ENCODE measurements at places on chromosomes 4 and X.

DNA sequence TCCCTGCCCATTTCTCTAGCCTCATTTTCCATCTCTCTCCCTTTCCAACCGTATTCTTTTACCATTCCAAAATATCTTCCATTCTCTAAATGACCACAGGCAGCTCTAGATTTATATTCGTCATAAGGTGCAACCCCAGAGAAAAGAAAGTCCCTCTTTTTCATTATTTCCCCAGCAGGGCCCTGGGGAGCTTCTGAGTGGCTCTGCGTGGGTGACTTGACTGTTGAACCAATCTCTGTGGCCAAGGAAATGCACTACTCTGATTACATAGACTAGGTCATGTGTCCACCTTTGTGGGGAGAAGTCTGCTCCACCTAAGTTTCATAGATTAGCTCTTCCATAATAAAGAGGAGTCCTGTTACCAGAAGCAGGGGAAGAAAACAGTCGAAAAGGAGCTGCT lies 51.4 kb downstream of the ATOH1 start:
- no peak for DNase-seq

- no peak for DNase-seq
These were observed 5.2 kb upstream of the CBR4 start for GRCh38 chr4:169015186-169015623.

- DNase-seq, result peak; percentile 57
These were observed 44.3 kb downstream of the IGFBP7 start for GRCh38 chr4:57065730-57066482.

DNA sequence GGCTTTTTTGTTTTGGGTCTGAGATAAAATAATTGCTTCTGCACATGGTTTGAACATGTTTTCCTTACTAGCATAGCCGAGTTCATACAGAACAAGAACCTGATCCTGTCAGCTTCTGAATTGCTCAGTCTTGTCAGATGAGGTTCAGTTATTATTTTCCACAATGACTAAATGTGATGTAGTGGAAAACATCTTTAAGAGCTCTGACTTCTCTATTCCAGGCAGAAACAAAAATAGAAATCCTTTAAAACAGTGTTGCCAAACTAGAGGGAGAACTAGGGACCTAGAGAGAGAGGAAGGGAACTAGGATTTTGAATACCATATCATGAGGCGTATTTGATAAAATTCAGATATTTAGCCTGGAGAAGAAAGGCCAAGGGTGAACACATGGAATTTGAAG lies 2.0 kb downstream of the ATP6AP2 start:
- peak; percentile 44 for DNase-seq

DNA sequence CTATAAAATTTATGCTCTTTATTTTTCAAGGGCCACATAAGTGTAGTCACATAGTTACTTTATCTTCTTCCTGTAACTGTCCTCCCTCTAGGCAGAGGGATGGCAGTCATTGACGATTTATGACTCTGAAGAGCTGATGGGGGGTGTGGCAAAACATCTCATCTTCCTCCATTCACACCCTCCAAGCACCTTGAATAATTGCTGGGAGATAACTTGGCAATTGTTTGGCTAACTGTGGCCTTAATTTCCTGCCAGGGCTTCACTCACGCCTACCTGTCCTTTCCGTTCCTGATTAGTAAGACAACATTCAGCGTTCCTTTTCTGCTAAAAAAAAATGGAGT lies 329.2 kb downstream of the ARHGAP10 start:
- DNase-seq, result no peak

DNA sequence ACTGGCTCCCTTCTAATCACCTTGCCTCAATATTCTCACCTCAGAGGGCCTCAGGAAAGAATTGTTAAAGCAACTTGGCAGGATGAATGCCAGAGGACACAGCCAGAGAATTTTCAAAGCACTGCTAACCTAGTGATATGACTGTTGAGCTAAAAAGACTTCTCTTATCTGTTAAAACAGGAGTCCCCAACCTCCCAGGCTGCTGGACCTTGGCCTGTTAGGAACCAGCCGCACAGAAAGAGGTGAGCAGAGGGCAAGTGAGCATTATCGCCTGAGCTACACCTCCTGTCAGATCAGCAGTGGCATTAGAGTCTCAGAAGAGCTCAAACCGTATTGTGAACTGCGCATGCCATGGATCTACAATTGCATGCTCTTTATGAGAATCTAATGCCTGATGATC lies 1.7 kb upstream of the KCNE5 start:
- DNase-seq, result no peak

DNA sequence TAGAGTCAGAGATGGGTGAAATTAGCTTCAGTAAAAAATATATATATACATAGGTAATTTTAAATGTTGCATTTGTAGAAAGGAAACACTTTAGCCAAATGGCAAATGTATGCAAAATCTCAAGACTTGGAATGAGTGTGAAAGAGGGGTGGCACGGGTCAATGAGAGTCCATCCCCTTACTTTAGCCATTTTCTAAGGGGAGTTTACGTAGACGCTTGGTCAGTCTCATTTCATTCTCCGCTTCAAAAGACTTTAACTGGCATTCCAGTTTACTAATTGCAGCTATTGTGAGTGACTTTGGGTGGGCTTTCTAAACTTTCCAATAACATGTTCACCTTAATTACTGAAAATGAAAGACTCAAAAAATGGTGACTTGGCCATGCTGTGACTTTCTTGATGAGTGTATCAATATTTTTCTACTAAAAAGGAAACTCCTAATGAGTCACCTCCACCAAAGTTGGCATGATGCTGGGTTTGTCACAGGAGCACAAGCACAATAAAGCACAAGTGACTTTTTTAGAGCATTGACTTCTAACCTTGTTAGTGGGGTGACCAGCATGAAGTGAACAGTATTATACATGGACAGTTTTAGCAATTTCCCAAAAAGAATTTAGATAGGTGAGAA lies 356.0 kb upstream of the RASGEF1B start:
- peak; percentile 77 for DNase-seq

DNA sequence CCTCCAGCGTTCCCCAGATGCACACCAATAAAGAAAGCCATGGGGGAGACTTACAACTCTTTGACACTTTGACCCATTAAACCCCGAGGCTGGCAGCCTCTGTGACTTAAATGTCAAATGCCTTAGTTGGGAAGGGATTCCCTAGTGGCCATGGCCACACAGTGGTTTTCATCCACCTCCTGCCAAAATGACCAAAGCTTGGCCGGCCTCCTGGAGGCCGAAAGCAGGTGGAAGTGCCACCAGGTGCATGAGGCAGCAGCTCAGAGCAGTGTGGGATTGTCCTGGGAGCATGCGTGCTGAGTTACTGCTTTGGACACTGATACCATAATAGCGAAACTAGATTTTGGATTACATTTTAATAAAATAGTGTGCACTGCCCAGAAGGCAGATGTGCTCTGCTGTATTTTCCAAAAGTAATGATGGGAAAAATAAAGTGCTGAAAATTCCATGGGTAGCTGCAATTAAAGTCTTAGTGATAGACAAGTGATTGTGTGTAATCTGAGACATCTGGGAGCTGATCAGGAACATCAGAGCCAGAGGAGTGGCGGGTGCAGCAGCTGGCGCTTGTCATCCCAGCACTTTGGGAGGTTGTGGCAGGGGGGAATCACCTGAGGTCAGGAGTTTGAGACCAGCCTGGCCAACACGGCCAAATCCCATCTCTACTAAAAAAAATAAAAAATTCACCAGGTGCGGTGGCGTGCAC lies 39.8 kb upstream of the TADA2B start:
- no peak for DNase-seq

GRCh38 chr4:90546114-90546513 lies 418.9 kb downstream of the CCSER1 start:
- no peak for DNase-seq

DNA sequence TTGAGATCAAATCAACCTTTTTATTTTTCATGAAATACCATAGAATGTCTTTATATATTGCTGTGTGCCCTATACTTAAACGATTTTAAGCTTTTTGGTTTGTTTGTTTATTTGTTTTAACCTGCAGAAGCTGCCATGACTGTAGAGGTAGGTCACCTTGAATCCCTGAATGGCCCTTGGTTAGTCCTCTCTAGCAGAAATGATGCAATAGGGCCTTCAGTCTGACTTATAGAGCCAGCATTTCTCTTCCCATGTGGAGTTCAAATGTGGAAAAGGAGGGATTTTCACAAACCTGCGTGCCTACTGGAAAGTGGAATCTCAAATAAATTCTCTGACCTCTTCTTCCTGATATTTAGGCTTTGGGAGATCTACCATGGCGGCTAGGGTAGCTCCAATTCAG lies 327.9 kb downstream of the MAPK10 start:
- DNase-seq, result no peak

DNA sequence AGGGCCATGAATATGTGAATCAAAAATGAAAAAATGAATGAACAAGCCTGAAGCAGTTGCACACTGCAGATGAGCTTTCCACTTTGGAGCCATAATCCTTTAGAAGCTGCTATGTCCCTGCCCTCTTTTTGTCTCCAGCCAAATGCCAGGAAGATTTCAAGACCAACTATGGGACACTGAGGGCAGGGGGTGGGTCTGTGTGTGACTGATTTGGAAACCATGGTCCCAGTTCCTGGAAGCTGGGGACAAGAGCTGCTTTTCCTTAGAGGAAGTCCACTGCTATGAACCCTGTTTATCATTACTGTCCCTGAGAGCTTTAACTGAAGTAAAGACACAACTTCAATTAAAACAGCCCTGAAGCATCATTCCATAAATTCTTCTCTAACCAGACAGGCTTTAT lies 153.9 kb upstream of the GPC4 start:
- no peak for DNase-seq

GRCh38 chr4:2318885-2319284 lies 57.0 kb upstream of the MXD4 start:
- no peak for DNase-seq

DNA sequence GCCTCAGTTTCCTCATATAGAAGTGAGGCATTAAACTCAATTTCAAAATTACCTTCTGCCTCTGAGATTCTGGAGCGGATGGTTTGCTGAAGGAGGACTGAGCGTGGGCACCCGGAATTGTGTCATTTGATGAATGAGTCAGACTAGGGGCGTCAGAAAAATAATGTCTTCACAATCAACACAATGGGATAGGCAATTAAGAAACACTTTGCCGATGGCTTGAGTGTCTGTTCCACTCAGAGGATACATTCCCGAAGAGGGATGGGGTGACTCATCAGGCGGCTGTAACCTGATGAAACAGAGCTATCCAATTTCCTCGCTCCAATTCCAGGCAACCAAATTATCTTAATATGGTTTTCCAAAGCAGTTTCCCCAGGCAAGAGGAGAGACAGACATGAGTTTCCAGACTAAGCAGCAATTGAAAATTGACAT lies 1.2 kb upstream of the CHRNA9 start:
- DNase-seq, result no peak

- DNase-seq, result no peak
These were observed 33.5 kb downstream of the HTRA3 start for GRCh38 chr4:8303081-8303480.

GRCh38 chr4:154579927-154580326 lies 10.6 kb downstream of the FGA start:
- no peak for DNase-seq

DNA sequence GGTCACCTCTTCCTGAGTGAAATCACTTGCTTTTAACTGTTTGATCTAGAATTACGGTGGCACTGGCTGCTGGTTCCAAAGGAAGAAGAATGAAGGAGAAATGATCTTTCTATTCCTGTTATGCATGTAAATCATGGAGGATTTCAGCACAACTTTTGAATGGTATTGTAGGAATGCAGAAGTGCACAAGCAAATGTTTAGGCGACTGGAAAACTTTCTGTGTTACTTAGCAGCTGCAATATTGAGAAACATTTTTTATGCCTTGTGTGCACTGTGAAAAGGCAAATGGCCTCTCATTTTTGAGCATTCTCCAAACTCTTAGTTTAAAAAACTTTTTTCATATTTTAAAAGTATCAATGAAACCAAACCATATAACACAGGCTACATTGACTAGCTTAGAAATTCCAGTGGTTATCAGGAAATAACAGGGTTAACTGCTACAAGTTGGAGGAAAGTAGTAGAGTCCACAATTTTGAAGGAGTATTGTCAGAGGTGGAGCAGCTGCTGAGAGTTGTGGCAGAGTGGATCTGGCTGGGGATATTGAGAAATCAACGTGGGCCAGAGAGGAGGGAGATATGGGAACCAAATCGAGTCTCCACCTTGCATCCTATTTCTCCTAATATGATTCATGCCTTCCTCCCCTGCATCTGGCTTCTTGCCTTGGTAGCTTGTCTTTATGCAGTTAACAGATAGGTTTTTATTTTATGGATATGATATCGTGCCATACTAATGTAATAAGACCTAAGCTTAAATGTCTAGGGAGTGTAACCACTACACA lies 32.0 kb upstream of the FHL1 start:
- DNase-seq, result no peak

DNA sequence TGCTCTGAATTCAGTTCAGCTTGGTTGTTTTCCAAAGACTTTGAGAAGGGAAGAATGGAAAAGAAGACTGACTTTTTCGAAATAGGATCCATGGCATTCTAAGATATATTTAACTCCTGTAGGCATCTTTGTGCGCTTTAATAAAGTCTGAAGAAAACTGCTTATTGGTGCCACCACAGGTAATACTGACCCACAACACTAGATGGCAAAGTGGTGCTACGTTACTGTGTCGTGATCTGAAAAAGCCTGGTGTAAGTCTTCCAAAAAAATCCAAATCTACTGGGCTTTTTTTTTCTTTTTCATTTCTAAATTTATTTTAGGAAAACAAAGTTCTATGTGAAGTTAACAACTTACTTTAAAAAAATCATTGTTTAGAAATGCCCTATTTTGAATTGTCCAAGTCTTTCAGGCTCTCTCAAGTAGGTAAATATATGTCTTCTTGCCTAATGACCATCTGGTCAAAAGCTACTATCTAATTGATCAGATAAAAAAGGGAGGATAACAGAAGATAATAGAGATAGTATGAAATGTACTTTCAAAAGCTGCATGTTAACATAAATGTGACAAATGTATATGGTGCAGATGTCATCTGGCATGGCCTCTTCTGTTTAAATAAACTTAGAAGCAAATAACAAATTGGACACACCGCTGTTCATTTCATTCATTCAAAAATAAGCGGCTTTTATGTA lies 47.0 kb upstream of the MID1IP1 start:
- DNase-seq, result peak; percentile 36

- DNase-seq, result no peak
These were observed 589.2 kb downstream of the SH3BGRL start for GRCh38 chrX:81791086-81791485.

GRCh38 chr4:46329118-46329976 lies 60.6 kb downstream of the GABRA2 start:
- DNase-seq, result peak; percentile 2

- DNase-seq, result no peak
These were observed 89.0 kb downstream of the ELOVL6 start for GRCh38 chr4:110109455-110109854.

DNA sequence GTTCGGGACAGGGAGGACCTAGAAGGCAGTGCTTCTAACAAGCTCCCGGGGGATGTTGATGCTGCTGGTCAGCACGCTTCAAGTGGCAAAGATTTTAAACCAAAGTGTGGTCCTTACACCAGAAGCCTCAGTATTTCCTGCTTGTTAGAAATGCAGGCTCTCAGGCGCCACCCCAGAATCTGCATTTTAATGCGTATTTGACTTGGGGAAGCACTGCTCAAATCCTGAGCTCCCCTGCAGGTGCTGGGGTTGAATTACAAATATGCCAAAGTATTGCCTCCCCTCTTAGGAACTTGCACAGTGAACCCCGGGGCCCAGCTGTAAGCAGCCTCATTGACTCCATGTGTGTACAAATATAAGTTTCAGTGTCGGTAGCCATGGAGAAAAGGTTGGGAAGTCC lies 70.8 kb upstream of the RAI2 start:
- no peak for DNase-seq

GRCh38 chr4:95510877-95511276 lies 37.9 kb downstream of the UNC5C start:
- DNase-seq, result no peak

GRCh38 chr4:156330436-156331031 lies 376.9 kb upstream of the CTSO start:
- peak; percentile 20 for DNase-seq

All from suppressor macrophage treated with lipopolysaccharide for 1 hour (primary cell).